ENCODE measurements at places on chromosomes 6 and 20.

DNA sequence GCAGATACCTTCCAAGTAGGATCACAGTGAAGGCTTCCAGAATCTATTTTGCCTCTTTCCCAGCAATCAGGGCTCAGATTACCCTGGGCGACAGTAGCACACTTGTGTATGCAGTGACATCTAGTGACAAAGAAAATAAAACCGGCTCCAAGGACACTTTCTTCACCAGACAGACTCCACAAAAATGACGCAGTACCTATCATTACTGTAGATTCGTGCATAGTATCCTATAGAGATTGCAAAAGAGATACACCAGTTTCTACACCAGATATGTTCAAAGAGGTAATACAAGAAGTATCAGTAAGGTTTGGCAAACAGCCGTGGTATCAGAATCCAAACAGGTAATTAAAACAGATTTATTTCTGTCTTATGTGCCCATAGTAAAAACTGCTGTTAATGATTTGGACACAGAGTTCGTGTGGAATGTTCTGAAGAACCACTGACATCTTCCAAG lies 600.4 kb upstream of the JAG1 start:
- no peak for DNase-seq

- no peak for DNase-seq
Measured at GRCh38 chr20:346640-347316, at the start of gene NRSN2. Gene NRSN2 (plus strand): TSS chr20:347111. CDS start chr20:349644, 2,533 bp downstream.

- no peak for DNase-seq
Measured at GRCh38 chr6:90446164-90446563, 140.7 kb downstream of the MAP3K7 start.

DNA sequence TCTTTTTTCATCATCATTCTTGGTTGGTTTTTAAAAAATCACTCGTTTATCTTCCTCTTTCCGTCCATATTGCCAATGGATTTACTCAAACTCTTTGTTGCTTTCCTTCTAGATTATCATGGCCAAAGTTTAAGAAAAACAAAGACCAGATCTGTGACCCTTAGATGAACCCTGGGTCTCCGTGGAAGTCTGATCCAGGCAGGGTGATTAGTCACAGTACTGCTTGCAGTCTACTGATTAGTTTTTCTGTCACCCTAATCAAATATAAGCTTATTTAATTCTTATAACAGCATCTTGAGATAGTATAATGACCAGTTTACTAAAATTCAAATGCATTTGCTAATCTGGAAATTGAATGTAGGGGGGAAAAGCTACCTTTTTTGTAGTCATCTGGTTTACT lies 6.0 kb upstream of the SMIM28 start:
- no peak for DNase-seq

DNA sequence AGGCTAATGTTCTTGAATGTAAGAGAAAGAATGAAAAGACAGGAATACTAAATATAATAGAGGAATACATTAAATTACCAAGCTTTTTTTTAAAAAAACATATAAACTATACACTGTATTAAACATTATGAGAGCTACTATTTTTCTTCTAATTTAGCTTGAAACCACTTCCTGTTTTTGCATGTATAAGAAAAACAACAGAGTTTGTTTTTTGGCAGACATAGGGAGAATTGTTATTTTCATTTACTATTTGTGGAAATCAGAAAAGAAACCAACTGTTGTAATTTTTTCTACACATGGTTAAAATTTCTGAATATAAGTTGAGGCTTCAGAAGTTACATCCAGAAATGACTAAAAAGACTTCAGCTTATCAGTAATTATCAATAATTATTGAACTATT lies 991.8 kb upstream of the GJE1 start:
- no peak for DNase-seq

DNA sequence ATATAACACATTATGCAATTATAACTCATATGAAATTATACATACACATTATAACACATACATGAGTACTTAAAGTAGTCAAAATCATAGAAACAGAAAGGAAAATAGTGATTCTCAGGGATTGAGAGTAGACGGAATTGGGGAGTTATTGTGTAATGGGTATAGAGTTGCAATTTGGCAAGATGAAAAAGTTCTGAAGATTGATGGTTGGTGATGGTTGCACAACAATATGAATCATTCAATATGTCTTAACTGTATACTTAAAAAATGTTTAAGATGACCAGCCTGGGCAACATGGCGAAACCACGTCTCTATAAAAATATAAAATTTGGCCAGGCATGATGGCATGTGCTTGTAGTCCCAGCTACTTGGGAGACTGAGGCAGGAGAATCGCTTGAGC lies 372.7 kb downstream of the CDKAL1 start:
- DNase-seq: no peak

DNA sequence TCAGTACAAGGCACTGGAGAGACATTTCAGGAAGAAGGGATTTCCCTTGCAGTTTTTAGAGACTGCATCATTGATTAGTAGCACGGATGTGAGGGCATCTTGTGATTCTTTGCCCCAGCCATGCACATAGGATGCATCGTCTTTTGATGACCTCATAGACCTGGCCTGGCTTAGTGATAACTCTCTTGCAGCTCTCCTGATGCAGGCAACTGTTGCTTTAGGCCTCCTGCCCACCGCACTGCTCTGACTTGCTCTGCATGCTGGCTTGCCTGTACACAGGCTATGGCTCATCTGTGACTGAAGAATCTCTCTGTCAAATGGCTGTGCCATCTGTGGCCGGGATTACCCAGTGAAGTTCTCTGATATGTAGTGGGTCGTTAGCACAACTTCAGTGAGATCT lies 207.7 kb upstream of the PTCHD4 start:
- no peak for DNase-seq

DNA sequence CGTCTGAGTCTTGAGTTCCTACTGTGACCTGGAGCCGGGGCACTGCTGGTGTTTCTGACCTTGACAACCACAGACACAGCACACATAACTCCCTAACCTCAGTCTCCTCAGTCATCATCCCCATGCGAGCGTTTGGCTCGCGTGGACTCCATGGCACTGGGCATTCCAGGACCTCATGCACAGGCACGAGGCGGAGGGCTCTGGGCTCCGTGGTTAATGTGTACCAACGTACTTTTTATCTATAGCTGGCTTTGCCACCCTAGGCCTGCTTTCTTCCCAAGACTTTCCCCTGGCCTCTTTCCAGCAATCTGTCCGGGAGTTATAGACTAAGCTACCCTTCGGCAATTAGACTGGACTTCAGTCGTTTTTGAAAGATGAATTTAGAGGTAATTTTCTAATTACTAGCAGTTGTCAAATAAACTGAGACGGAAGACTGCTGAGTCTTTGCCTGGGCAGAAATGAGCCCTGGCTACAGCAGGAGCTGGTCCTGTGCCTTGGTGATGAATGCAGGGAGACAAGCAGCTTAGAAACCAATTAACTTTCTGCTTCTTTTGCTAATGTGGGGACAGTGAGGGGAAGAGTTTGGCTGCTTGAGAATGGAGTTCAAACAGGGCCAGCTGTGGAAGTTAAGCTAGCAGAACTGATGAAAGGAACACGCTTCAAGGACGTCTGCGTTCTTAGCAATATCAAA lies 16.1 kb upstream of the CTCFL start:
- DNase-seq: no peak

DNA sequence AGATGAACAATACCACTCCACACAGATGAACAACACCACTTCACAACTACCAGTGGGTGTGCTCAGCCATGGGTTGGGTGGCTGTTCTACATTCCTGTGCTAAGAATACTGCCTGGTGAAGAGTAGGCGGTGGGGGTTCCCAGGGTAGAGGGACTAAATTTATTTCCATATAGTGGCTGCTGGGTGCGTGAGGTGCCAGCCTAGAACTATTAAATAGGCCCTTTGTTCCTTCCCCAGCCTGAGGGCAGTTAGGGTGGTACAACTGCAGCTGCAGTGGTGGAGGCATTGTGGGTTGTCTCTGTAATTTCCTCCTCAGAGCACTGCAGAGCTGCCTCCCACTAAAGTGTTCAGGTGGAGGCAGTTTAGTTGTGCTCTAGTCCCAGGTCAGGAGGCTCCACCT lies 618.4 kb downstream of the MMUT start:
- DNase-seq: no peak

DNA sequence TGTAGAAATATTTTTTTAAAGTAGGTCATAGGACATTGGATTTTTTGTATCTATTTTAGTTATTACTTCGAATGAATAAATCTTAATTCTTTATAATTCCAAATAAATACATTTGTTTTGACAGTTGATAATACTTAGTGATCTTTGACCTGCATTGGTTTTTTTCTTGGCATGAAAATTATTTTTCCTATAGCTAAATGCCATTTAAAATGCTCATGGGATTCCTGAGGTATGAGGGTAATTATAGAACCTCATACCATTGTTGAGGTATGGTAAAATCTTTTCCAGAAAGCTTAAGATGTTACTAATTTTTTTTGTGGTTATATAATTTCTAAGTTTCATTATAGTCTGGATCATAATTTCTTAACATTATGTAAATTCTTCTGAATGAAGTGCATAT lies 8.3 kb downstream of the PM20D2 start:
- DNase-seq: no peak

DNA sequence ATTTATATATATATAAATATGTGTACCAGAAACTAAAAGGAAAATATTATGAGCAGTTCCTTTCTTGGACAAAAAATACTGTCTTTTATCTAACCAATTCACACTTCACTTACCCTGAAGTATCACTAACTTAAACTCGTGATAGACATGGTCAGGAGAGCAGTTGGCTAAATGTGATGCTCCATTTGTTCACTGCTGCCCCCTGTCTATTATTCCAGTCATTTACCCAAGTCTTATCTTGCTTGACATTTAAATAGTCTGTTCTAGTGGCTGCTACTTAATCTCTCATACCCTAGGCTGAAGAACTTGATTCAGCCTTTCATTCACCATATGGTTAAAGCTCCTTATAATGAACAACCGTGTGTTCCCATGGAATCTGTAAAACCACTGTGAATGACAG lies 789.6 kb upstream of the EYS start:
- DNase-seq: no peak

GRCh38 chr6:7165002-7165889 lies 57.5 kb downstream of the RREB1 start:
- DNase-seq: no peak

GRCh38 chr20:45016089-45016671 lies 49.9 kb downstream of the STK4 start:
- no peak for DNase-seq

DNA sequence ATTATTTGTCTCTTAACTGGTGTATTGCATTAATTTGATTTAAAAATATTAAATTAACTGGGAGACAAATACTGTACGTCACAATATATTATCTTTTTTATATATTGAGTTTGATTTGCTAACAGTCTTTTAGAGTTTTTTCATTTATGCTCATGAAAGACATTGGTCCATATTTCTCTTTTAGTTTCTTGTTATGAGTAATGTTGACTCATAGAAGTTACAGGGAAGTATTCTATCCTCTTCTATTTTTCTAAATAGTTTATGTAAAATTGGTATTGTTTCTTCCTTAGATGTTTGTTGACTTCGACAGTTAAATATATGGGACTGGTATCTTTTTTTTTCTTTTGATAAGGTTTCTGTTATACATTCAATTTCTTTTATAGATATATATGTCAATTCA lies 1115.6 kb upstream of the CITED2 start:
- no peak for DNase-seq

DNA sequence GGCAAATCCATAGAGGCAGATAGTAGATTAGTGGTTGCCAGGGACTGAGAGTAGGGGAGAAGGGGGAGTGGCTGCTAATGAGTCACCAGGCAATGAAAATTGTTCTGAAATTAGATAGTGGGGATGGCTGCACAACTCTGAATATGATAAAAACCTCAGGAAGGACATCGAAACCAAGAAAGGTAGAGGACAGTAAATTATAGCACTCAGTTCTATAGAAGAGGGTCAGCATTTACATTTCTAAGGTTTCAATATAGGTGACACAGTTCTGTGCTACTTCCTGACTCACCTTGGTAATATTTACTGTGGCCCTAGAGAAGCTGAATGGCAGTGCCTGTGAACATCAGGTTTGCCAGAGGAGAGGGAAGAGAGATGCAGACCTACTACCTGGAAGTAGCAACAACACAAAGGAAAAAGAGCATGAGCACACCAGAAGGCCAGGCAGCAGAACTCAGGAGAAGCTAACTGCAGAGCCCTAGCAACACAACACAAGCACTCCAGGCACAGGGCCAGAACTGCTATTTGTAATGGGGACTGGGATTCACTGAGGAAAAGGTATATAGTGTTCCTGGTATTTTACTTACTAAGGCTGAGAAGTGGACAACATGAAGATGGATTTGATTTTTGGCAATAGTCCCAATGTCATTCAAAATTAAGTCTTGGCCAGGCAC lies 75.9 kb downstream of the PLCG1 start:
- no peak for DNase-seq

DNA sequence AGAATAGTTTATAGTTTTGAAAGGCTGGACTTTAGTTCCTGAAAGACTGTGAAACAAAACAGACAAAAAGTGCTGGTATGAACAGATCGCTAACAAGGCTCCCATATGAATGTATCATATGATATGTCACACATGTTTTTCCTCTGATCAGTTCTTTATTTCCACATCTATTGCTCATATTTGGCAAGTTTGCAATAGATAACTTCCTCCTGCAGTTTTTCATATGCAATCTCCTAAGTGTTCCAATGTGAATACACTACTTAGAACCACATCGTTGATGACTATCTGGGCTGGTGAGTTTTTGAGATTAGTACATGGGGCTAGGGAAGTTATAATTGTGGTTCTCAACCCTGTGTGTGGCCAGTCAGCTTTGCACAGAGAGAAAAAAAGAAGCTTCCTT lies 23.1 kb downstream of the CRYBG1 start:
- DNase-seq: no peak

- DNase-seq: no peak
Measured at GRCh38 chr20:9374480-9374879, 139.9 kb upstream of the LAMP5 start.

GRCh38 chr6:143579703-143580102 lies 68.2 kb upstream of the FUCA2 start:
- DNase-seq: no peak

- DNase-seq: no peak
Measured at GRCh38 chr6:47679322-47679906, 19.0 kb upstream of the ADGRF4 start.

- no peak for DNase-seq
Measured at GRCh38 chr20:20261159-20261558, 106.7 kb upstream of the INSM1 start.

DNA sequence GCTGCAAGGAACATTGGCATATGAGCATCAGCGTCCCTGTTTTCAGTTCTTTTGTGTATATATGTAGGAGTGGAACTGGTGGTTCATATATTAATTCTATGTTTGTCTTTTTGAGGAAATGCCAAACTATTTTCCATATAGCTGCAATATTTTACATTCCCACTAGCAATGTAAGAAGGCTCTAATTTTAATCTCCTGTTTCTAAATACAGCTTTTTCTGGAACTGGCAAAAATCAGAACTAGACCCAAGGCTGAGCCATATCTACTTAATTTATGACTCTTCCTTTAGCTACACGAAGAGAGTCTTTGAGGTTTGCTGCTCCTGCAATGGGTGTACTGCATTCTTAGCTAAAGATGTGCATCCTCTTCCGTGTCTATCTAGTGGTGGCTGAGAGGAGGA lies 50.5 kb upstream of the SLC17A4 start:
- no peak for DNase-seq

Measured in activated T-helper 1 cell treated with Interleukin-2 at 50 U/mL for 16 hours (primary cell).